ENCODE measurements at places on chromosomes 5 and 9.

GRCh38 chr5:40755093-40755406, 711 bp downstream of the TTC33 start:
- DNase-seq = peak; percentile 84

DNA sequence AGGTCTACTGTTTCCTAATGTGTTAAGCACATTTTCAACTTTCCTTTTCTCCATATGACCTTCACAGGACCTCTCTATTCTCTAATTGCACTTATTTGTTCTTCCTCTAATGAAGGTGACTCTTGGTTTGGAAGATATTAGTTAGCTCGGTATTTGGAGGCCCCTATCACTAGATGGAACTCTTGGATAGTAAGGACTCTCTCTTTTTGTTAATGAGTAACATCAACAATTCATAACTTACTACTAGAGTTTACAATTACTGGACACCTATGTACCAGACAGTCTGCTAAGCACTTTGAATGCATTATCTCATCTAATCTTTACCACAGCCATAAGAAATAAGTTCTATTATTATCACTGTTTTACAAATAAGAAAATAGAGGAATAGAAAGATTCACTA, 23.4 kb upstream of the PAM start:
- DNase-seq = no peak

GRCh38 chr9:77751341-77752091, 103.4 kb upstream of the GNA14 start:
- DNase-seq = peak; percentile 45

- DNase-seq = no peak
Measured at GRCh38 chr9:131524665-131525315, 6.3 kb downstream of the UCK1 start.

GRCh38 chr5:138103319-138103637, 19.4 kb downstream of the WNT8A start:
- DNase-seq = no peak

DNA sequence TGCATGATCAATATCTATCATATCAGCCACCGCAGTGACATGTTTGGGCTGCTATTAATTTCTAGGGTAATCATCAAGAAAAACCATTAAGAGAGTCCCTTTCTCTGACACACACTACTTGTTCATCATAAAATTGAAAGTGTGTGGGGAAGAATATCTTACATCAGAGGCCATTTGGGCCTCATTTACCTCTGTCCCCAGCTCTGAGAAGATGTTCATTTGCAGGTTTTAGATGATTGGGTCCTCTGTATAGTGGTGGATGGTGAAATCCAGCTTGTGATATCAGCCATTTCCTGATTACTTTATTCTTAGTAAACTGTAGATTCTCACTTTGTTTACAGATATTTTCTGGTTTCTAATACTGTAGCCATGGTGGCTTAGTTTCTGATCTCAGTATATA, 29.8 kb upstream of the PJA2 start:
- no peak for DNase-seq

DNA sequence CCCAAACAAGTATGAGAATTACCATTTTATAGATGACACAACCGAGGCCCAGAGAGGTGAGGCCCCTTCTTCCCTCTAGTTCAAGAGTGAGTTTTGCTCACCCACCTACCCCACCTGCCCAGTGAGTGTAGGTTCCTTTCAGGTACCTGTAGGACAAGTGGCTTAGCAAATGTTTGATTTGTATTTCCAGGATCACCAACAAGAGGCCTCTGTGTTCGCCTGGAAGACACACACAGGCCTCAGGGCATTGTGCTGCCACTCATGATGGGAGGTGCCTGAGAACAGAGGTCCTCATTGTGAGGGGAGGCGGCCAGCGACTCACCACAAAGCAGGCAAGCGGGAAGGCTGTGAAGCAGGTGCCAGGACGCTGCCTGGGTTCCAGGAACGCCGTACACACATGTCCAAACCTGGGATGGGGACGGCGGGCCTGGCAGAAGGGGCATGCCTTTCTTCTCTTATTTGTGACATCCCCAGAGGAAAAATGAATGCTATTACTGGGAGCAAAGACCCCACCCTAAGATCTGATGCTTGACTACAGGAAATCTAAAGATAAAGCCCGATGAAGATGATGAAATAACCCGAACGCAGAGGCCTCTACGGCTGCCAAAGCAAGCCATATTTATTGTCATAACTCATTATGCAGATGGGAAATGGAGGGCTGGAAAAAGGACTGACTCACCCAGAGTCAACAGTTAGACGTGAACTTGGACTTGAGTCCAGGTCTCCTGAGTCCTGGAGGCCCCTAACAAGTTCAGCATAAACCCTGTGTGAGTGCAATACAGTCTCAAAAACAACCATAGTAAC, 60.2 kb upstream of the SLC25A51 start:
- DNase-seq = no peak

DNA sequence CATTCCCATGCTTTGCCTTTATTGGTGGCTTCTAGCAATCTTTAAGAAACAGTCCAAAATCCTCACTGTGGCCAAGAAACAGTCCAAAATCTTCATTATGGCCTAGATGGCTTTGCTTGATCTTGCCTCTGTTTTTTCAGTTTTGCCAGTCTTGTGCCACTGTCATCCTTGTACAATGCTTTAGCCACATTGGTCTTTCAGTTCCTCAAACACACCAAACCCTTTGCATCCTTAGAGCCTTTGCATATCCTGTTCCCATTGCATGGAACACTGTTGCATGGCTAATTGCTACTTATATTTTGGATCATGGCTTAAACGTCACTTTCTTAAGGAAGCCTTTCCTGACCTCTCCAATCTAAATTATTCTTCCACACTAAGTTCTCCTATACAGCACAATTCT, 22.1 kb downstream of the MRRF start:
- no peak for DNase-seq

- no peak for DNase-seq
Measured at GRCh38 chr5:132281856-132282614, 12.2 kb upstream of the SLC22A4 start.

DNA sequence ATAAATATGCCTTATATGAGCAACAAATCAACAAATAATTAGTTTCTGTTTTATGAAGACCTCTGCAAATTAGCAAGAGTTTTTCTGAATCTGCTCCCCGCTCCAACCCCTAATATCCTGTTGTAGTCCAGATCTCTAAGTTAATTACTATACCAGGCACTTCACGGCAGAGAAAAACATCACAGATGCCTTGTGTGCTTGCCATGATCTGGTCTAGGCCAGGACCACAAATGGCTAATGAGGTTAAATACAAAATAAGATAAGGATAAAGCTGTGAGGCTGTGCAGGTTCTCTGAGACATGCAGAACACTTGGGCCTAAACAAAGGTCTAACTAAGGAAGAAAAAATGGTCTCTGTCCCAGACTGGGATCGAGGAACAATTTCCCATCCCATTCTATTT, 150.8 kb downstream of the SLIT3 start:
- no peak for DNase-seq

DNA sequence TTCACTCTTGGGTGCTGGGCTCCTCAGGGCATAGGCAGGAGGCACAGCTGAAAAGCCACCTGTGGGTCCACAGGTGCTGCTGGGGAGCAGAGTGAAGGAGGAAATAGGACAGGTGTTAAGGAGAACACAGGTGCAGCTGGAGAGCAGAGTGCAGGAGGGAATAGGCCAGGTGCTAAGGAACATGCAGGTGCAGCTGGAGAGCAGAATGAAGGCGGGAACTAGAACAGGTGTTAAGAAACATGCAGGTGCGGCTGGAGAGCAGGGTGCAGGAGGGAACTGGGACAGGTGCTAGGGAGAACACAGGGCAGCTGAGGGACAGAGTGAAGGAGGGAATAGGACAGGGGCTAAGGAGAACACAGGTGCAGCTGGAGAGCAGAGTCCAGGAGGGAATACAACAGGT, 43.8 kb upstream of the PLEKHG4B start:
- no peak for DNase-seq

GRCh38 chr9:107749787-107750444, 260.3 kb upstream of the KLF4 start:
- DNase-seq = peak; percentile 90

GRCh38 chr5:369151-369868, 47.8 kb downstream of the AHRR start:
- DNase-seq = peak; percentile 23

DNA sequence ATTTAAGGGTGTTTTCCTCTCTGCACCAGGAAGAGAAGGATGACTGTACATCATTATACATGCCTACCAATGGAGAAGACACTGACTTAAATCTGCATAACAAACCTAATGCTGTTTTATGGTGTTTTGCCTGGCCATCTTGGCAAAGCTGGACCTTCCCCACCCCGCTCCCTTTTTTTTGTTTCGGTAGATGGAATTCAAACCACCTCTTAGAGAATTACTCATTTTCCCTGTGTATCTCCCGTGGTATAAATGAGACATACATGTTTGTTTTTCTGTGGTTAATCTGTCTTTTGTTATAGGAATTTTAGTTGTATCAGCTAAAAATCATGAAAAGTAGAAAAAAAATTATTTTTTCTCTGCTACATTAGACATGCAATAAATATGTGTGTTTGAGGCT, 28.8 kb downstream of the IL12B start:
- DNase-seq = no peak

DNA sequence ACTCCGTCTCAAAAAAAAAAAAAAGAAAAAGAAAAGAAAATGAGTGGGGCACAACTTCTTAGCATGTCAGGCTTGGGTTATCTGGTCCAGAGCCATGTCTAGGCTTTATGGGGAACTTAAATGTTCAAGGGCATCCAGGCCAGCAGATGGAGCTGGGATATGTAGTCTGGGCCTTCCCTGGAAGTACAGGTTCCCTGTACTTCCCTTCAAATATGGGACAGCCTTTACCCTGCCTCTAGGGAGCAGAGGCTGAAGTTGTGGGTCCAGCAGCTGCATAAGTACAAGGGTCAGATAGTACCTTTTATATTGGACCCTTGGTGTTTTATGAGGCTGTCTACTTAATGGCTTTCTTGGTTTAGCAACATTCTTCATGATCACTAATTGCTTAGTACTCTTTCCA, 42.1 kb downstream of the FAF2 start:
- DNase-seq = no peak

- DNase-seq = no peak
Measured at GRCh38 chr5:149632311-149633251, 51.3 kb downstream of the ARHGEF37 start.
